Stimulated activated CD8-positive, alpha-beta memory T cell treated with anti-CD3 and anti-CD28 coated beads, Interleukin-15, amount 100 ng/mL, for 48 hours (primary cell): ENCODE measurements at places on chromosomes 5 and 9.

GRCh38 chr9:133856798-133857197, 118.6 kb upstream of the SARDH start:
- no peak for DNase-seq

DNA sequence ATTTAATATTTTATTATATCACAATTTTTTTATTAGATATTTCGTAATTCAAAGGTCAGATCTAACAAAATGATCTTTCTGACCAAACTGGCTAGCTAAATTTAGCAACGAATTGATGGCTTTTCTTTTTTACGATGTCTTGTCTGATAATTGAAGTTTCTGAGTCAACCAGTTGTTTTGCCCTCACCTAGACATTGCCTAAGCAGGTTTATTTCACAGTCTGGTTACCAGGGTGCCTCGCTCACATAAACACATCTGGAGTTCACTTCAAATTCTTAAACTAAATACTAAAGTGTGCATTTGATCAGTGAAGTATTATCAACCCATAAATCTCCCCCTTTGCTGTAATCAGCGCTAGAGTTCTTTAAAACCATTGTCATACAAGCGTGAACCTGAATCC, 448.3 kb downstream of the TLE4 start:
- no peak for DNase-seq

GRCh38 chr9:15717290-15717967, 164.6 kb downstream of the CCDC171 start:
- no peak for DNase-seq

- no peak for DNase-seq
Observed at GRCh38 chr5:119332208-119332607, 23.6 kb upstream of the TNFAIP8 start.

DNA sequence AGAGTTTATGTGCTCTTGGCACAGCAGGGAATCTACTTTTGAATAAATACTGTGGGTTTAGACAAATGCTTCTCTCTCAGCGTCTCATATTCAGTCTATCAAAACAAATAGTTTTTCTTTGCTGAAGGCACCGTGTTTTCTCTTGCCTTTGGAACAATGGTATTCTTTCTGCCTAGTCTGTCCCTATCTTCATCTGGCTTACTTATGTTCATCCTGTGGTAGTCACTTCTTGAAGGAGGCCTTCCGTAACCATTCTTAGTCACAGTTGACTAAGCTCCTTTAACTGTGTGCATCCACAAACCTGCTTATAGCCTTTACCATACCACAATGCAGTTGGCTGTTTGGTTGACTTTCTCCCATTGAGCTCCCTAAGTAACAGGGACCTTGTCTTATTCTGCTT, 45.9 kb downstream of the LARP1 start:
- no peak for DNase-seq

DNA sequence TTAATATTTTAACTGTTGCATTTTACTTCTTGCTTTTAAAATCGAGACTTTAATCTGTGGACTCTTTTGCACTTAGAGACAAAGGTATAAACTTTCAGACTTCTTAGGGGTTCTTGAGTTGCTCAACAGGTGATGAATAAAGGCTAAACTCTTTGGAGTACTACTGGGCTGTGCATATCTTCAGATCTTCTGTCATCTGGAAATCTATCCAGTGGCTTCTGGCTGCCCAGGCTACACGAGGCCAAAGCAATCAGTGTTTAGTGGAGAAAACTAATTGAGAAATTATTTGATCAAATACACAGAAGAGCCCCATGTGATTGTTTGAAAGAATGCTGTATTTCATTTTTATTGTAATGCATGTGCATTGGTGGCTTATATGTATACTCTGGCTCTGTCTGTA, 146.1 kb downstream of the PBX3 start:
- DNase-seq: no peak
